ENCODE measurements at places on chromosomes 7 and 10.

DNA sequence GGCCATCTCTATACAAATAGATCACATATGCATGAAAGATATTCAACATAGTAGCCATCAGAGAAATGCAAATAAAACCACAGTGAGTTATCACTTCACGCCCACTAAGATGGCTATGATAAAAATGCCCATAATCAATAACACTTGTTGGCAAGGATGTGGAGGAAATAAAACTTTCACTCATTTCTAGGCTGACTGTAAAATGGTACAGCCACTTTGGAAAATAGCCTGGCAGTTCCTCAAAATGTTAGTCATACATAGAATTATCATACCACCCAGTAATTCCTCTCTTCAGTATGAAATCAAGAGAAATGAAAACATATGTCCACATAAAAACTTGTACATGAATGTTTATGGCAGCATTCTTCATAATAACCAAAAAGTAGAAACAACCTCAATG lies 324.9 kb downstream of the LRRTM3 start:
- no peak for DNase-seq

DNA sequence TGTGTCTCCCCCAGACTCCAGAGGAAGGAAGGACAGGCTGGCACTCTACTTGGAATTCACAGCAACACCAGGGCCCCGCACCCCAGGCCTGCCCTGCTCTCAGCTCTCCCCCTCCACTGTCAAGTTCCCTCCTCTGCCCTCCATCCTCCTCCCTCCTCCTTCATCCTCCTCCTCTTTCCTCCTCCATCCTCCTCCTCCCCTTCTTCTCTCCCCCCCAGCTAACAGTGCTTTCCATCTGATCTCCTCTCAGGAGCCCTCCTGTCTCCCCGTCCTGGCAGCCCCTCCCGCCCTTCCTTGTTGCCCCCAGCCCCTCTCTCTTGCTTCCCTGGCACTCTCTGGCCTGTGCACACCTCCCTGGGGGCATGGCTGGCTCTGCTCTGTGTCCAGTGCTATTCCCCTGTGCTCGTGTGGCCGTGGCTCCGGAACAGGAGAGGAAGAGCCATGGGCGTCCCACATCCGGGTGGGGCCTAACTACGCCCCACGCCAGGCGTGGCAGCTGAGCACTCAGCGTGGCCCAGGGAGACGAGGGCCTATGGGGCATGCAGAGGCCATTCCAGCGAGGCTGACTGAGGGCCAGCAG lies 64.2 kb downstream of the PWWP2B start:
- DNase-seq = no peak

GRCh38 chr7:92645114-92646061 lies 55.2 kb upstream of the FAM133B start:
- DNase-seq = no peak

DNA sequence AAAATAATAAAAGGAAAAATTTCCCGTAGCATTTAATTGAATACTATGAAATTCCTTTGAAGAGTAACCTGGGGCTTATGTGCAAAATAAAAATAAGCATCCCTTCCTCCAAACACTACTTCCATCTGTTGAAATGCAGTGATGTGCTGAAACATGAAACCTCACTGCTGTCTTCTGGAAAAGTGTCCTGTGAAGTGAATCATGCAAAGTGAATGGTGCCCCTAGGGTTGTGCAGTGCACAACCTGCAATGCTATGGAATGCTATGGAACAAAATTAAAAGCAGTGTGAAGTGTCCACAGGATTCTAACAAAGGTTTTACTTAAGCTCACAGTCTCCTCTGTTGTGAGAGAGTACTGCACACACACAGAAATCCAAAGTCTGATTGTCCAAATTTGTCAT lies 480.9 kb downstream of the ETV1 start:
- DNase-seq = no peak

DNA sequence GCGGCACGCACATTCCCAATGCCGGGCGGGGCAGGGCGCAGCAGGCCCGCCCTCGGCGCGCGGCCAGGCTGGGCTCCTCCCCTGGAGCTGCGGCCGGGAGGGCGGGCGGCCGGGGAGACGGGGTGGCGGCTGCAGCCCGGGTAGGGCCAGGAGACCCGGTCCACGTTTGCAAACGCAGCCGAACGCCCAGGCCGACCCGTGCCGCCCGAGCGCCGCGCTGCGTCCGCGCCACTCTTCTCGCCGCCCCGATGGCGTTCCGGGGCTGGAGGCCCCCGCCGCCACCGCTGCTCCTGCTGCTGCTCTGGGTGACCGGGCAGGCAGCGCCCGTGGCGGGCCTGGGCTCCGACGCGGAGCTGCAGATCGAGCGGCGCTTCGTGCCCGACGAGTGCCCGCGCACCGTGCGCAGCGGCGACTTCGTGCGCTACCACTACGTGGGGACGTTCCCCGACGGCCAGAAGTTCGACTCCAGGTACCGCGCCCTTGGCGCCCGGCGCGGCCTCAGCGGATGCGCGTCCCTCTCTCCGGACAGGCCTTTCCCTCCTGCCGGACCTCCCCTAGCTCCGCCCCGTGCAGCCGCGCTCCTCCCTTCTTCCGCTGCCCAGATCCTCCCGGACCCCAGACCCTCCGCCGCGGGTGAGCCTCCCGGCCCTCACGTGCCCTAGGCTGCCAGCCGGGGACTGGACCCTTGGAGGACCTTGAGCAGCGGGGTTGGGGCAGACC lies at the start of gene FKBP9:
Gene FKBP9, plus strand, starts transcription at position 115 of the 720 bp plus-strand sequence. Its CDS starts 134 bp downstream, at position 249.
- peak; percentile 19 for DNase-seq

DNA sequence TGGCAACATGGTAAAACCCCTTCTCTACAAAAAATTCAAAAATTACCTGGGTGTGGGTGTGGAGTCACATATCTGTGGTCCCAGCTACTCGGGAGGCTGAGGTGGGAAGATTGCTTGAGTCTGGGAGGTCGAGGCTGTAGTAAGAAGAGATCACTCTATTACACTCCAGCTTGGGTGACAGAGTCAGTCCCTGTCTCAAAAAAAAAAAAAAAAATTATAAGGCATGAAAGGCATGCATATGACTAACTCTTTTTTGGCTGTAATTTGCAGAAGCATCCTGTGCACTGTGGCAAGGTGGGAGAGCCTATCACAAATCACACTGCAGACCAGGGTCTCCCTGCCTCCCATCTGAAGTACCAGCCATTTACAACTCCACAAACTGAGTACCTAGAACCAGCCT lies 14.1 kb upstream of the MYPN start:
- no peak for DNase-seq

DNA sequence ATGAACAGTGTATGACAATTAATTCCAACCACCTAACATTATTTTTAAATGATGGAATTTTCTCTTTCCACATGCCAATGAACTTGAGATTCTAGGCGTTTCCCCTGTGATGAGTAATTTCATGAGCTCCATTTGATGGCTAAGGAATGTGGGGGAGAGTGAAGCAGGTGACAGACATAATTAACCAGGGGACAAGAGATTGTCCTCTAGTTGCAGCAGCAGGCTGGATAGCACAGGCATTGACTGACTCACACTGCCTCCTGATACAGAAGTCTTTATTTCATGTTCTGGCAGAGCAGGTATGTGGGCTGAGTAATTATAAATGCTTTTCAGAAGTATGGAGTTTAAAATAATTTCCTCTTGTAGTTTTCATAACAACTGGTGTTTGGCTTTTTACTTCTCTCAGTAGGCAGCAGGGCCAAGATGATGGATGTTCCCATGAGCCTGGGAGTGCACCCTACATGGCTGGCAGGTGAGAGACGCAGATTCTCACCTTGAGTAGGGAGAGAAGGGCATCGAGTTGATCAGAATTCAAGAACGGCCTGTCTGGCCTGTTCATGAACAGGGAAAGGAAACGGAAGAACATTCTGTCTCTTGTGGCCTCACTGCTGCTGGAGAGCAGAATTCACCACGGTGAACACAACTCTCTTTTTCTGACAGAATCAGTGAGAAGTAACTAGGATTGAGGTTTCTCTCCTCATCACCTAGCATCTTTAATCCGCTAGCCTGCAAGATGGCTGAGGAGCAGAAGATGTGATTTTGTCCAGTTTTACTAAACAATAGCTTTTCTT lies 118.8 kb downstream of the AOAH start:
- DNase-seq = no peak

- no peak for DNase-seq
These were observed 112.4 kb upstream of the SEMA3C start for GRCh38 chr7:81031243-81031642.

DNA sequence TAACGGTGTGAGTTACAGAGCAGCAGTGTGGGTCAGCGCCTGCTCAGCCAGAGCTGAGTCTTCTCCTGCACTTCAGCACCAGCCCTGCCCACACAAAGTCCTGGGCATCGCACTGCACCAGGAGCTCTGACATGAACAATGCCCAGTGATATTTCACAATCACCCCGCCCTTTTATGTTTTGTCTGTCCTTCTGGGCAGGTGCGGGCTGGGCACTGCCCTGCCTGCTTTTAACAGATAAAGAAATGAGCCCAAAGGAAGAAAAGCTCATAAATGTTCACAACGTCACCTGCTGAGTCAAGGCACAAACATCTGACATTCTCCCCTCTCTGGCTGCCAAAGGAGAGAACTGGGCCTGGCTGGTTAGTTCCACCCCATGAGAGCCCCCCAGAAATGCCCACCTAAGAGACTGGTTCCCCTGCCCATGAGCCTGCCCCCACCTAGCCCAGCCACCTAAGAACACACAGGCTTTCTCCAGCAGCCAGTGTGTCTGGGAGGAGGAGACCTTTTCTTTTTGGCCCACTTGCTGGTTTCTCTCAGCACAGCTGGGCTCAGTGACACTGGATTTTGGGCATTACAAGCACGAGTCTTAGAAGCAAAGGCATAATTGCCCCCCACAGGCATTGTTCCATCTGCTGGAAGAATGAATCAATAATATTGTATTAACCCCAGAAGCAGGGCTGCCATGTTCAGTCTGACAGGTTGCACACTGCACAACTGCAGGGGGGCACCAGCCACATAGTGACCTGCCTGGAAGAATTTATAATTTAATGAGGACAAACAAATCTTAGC lies 22.3 kb downstream of the CALML3 start:
- DNase-seq = no peak
